ENCODE measurements at places on chromosomes 12 and 14.

GRCh38 chr12:116313194-116313927 lies 35.9 kb upstream of the MED13L start:
- DNase-seq, result no peak

GRCh38 chr12:117830471-117830870 lies 138.3 kb downstream of the KSR2 start:
- no peak for DNase-seq

DNA sequence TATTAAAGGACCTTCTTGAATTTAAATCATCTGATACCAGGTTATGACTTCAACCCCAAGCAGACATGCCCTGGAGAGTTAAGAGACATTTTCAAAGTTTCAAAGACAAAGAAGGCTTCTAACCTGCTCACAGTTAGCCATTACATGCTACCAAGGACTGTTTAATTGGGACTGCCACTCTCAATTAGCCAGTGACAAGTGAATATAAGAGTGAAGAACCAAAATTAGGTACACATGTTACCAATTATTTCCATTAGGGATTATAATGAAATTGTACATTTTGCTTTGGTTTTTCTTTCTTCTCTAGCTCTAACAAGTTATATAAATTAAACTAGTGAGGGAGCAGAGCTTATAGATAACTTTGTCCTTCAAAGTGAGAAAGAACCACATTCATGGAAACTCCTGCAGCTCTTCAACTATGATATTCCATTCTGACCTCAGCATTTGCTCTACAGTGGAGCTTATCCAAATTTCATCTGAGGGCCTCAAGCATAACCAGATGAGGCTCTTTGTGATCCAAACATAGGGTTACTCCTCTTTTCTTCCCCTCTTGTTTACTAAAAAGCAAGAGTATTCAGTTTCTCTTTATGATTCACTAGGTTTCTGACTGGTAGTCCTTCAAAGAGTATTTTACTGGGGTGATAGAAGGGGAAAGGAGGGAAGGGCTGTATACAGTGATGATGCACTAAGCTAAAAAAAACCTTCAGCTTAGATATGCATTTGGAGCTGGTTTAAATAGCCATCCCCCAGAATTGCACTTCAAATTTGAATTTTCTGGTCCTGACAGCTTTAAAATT lies 91.3 kb downstream of the DUSP6 start:
- no peak for DNase-seq

DNA sequence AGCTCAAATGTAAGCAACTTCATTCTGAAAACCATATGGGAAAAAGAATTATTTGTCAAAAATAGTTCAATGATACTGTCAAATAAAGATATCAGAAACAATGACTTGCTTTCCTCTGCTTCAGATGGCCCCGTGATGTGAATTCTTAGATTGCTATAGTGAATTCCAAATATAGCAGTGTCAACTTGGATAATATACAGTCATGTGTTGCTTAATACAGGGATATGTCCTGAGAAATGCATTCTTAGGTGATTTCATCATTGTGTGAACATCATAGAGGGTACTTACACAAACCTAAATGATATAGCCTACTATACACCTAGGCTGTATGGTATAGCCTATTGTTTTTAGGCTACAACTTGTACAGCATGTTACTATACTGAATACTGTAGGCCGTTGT lies 108.7 kb upstream of the MIS18BP1 start:
- no peak for DNase-seq

GRCh38 chr14:103973354-103973753 lies 31.0 kb upstream of the RD3L start:
- no peak for DNase-seq

- DNase-seq, result peak; percentile 41
Observed at GRCh38 chr14:49946320-49947141, 53.6 kb downstream of the ARF6 start.

GRCh38 chr14:81313775-81314429 lies 86.2 kb downstream of the STON2 start:
- no peak for DNase-seq

GRCh38 chr12:47387994-47388393 lies 308.2 kb upstream of the AMIGO2 start:
- DNase-seq, result no peak

DNA sequence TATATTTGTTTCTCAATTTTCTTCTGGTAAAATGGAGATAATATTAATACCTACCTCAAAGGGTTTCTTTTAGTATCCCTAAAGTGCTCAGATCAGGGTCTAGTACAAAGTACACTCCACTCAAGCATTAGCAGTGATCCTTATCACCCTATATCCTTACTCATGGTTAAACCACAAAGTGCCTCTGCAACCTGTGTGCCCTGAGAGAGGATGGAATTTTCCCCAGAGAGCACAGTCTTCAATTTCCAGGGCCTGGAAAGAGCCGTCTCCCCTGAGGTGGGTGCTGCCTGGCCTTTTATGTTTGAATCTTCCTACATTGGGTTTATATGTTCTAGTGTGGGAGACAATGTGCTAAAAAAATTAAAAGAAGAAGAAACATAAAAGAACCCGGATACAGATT lies 183.1 kb upstream of the FBXO33 start:
- DNase-seq, result no peak

DNA sequence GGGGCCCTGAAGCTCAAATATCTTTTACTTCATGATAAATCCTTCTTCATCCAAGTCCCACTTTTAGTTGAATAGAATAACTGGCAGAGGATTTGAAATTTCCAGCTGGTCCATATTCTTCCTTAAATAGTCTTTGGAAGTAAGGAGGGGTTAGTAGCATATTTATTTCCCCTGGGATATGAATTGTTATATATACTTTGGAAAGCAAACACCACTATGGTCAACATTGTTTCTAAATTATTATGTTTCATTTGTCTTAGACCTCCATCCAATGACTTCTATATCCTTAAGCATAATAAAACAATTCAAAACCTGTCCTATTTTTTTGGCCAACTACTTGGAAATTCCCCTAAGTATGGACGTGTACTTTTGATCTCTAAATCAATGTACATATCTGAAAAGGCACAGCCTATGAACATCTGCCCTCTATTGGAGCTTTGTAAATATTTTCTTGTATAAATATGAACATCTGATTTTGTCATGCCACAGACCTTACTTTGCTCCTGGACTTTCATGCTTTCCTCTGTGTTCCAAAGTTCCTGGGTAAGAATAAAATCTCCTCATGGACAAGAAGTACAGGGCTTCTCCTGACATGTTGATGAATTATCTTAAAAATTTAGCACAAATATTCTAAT lies 1212.0 kb downstream of the GALC start:
- no peak for DNase-seq

- DNase-seq, result peak; percentile 41
Observed at GRCh38 chr12:130916241-130916911, 37.3 kb upstream of the ADGRD1 start.

DNA sequence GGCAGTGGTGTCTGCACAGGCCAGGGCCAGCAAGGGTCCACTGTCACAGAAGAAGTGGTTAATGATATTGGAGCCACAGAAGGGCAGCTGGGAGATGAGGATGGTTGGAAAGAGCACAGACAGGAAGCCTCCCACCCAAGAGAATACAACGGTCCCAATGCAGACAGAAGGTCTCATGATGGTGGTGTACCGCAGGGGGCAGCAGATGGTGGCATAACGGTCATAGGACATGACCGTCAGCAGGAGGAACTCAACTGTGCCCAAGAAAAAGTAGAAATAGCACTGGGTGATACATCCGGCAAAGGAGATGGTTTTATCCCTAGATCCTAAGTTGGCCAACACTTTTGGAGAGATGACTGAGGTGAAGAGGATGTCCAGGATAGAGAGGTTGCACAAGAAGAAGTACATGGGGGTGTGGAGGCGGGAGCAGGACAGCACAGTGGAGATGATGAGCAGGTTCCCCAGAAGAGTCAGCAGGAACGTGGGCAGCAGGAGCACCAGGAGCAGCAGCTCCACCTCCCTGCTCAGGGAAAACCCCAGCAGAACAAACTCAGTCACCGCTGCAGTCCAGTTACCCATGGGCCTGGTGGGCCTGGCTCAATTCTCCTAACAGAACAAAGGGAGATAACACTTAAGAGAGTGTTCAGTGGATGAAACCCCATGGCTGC lies 9.8 kb downstream of the OR6J1 start:
- no peak for DNase-seq

DNA sequence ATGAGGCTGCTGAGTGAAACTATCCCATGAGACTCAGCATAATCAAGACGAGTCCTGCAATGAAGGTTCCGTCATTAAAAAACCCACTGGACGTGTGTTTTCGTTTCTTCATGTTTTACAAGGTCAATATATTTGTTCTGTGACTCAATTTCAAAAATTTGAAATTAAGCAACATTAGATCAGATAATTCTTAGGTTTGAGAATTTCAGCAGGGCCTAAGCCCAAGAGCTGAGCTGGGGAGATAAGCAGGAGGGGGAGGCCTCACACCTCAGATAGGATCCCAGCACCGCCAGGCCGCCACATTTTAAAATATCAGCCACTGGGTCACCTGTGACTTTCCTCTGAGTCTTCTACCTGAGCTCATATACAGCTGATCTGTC lies 13.3 kb downstream of the STX2 start:
- no peak for DNase-seq

DNA sequence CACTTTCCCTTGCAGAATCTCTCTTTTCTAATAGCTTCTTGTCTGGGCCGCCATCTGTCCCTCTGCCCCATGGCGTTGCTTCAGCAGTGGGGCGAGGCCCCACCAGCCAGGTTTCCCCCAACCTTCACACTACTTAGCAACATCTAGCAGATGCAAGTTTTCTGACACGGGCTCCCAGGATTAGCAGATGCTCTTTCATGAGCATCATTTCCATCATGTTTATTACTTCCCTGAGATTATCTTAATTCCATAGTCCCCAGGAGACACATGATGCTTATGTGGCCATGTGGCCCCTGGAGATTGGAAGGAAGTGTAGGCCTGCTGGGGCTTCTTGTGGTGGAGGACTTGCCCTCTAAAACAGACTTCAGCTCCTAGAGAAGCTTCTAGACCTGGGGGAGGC lies 102.0 kb upstream of the MYL2 start:
- DNase-seq, result no peak

GRCh38 chr14:26974965-26975364 lies 377.1 kb upstream of the NOVA1 start:
- DNase-seq, result no peak

DNA sequence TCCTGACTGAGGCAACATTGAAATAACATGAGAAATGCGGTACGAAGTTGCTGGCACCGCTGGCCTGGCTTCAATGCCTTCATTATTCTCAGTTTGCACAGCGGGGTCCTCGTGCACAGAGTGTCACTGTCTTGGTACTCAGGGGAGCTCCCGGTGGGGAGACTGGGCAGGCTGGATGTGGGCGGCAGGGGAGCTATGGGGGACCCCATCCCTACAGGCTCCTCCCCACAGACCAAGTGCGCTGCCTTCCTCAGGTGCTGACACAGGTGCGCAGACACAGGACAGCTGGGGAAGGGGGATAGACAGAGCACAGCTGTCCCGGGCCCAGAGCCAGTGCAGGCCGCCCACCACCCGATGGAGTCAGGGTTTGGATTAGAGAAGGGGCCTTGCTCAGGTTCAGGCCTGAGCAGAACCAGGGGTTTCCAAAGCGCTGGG lies 270.1 kb downstream of the ADGRD1 start:
- DNase-seq, result no peak

DNA sequence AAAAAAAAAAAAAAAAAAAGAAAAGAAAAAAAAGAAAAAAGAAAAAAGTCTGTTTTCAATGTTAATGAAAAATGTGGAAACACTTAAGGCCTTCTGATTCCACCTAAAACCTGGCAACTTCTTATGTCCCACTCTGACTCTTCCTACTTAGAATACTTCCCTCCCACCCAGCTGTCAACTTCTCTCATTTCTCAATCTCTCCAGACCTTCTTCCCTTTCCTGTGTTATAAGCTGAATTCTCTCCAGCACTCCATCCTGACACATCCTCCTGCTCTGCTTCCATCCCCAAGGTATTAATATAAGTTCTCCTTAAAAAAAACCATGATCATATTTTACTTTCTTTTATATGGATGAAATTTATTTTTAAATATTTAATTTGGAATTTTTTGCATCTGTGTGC lies 20.3 kb upstream of the TMTC1 start:
- DNase-seq, result no peak

GRCh38 chr14:89226801-89227495 lies 190.1 kb downstream of the FOXN3 start:
- DNase-seq, result no peak
